ENCODE measurements at places on chromosomes 3 and 15.

DNA sequence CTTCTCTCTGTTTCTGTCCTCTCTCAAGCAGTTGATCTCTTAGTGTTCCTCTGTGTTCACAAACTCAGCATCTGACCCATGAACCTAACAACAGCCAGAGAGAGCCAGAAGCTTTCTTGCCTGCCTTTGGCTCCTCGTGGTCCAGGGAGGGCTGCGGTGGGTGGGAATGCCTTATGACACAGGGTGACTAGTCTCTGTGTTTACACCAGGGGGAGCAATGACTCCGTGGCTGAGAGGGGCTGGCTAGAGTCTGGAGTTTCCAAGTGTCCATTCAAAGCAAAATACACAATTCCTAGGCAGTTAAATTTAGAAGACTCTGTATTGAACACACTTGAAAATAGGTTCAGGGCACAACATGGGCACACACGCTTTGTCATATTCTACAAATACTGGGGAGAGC, 370.0 kb upstream of the FRG2C start:
- DNase-seq: no peak

DNA sequence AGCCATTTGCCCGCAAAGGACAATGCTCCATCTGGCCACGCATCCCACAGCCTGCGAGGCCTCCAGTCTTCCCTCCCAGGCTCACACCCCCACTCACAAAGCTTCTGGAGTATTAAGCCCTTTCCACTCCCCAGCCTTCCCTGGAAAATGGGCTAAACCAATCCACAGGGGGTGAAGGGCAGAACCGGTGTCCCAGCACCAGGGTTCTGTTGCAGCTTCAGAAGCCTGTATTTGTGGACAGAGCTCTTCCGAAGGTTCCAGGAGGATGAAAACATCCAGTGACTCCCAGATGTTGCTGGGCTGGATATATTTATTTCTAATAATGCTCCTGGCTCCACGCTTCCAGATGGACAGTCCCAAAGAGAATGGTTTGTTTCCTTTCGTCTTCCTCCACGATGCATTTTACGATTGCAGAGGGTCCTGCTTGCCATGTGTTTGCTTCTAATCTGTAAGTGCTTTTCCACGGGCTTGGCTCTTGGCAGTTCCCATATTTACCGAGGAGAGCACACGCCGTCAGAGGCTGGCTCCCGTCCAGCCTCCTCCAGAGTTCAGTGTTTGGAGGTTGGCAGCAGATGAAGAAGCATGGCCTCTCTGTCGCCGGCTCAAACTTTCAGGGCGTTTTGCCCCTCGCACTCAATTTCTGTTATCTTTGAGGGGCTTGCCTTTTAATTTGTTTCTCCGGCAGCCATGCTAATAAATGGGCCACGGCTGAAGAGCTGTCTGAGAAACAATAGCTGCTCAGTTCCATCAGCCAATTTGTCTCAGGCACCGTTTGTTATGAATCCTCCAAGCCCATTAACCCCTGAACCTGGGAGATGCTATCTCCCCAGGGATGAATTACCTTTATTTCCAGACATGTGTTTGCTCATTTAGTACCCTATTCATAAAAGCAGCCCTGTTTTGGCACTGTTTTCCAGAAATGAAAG, 367.9 kb upstream of the PROK2 start:
- DNase-seq: peak; percentile 86

GRCh38 chr3:55191911-55192775, 264.3 kb upstream of the LRTM1 start:
- DNase-seq: no peak

GRCh38 chr15:78915341-78916087, 29.3 kb downstream of the CTSH start:
- DNase-seq: no peak

- no peak for DNase-seq
Measured at GRCh38 chr15:66071160-66071920, 182.2 kb downstream of the MEGF11 start.

DNA sequence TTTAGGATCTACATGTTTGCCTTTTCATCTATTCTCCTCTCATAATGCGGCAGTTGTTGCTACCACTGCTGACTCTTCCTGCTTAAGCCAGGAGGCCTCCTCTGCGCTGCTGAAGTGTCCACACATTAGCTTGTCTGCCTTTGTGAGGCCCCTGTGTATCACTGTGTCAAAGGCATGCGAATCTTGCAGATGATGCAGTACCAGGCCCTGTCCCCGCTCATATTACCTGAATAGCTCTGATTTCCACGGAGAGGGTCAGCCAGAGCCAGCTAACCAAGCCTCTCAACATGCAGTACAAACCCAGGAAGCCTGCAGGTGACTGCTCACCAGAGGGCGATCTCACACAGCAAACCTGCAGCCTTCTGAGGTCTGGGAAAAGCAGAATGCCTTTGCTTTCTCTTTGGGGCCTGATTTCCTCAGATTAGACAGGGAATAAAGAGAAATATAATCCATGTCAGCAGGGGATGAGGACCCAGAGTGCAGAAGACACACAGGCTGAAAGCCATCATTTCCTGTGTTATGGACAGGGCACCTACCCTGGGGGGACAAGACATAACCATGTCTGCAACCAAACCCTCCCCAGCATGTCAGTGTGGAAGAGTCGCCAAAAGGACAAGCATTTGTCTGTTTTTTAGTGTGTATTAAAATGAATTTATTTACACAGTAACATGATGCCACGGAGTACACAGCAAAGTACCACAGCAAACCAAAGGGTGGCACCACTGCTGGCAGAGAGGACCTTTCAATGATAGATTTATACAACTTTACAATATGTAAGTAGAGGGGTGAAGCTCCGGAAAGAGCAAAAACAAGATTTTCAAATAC, 36.8 kb upstream of the TSPAN3 start:
- peak; percentile 5 for DNase-seq

DNA sequence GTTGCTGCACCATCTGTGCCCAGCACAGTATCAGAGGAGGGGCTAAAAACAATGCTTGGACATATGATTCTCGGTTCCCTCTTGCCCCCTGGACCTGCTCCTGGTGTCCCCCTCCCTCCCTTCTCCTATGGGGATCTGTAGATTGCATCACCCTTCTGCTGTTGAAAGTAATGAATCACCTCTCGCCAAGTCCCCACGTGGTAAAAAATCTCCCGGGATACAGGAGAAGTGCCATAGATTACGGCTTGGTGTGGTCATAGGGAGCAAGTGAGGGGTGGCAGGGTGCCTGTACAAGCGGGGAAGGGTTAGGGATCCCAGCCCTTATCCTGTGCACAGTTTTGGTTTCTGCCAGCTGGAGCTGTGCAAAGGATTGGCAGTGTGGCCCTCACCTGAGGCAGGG, 37.7 kb downstream of the AMOTL2 start:
- DNase-seq: no peak

GRCh38 chr3:153305189-153305588, 143.2 kb downstream of the RAP2B start:
- peak; percentile 37 for DNase-seq

GRCh38 chr3:17179381-17180205, 294.8 kb downstream of the PLCL2 start:
- peak; percentile 3 for DNase-seq

DNA sequence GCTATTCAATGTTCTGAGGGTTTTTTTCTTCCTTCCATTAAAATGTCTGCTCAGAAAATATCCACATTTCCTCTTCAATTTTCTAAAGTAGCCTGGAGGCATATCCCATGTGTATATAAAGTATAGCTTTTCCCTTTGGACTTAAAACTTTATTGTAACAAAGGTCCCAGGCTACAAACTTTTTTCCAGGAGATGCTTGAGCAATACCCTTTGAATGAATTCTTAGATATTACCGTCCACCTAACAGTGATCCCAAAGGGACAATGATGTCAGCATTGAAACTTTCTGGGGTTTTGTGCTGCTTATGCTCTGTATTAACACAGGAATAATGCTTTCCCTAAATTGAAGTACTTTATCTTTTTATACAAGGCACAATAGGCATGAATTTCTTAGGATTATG, 525.2 kb downstream of the CADM2 start:
- DNase-seq: no peak

- no peak for DNase-seq
Measured at GRCh38 chr15:96262097-96262496, 68.4 kb upstream of the NR2F2 start.

- DNase-seq: no peak
Measured at GRCh38 chr3:109930582-109930981, 593.2 kb upstream of the DPPA4 start.

DNA sequence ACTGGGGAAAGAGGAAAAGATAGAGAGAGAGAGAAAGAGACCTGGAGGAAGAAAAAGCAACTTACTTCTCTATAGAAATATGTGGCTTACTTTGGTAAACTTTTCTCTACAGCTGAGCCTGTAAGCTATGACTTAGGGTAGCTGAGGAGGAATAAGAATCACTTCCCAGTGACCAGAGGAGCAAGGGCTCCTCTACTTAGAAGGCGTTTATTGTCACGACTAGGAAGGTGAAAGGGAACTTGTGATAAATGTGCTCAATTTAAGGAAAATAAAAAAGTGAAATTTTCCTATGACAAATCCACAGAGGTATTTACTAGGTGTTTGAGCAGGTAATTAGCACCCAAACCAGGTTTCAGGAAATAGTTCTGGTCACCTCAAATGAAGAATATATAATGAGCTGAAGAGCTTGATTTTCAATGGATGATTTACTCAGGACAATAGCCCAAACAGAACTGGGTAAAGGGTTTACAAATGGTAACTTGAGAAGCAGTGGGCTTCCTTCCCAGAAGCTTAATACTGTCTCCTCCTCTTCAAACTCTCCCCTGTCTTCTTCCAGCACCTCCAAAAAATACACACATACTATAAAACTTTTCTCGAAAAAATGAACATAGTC, 46.1 kb downstream of the SOX2 start:
- DNase-seq: no peak

DNA sequence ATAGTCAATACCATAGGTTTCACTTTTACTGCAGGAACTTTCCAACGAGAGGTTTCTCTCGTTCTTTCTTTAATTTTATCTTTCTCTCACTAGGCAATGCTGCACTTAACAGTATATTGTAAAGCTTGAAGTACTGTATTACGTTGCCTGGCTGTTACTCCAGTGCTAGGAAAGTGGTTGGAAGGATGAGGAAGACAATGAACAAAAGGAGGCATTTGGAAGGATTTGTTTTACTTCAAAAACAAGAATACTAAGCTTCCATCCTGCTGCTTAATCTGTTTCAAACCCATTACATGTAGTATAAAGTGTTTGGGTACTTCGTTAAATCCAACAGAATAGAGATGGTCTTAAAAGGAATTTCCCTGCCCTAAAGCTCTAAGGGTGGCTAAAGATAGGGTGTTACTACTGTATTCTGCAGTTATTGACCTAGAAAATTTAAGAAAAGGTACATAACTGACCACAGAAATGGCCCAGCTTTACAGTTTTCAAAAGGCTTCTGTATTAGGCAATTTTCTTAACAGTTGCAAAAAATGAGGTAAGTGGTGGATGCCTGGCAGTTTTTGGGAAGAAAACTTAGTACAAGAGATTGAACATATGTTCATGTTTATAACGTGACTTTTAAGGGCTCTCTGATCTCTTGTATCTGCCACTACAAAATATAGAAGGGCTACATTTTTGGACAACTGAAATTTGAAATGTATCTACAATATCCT, 785 bp upstream of the IFT57 start:
- DNase-seq: no peak

DNA sequence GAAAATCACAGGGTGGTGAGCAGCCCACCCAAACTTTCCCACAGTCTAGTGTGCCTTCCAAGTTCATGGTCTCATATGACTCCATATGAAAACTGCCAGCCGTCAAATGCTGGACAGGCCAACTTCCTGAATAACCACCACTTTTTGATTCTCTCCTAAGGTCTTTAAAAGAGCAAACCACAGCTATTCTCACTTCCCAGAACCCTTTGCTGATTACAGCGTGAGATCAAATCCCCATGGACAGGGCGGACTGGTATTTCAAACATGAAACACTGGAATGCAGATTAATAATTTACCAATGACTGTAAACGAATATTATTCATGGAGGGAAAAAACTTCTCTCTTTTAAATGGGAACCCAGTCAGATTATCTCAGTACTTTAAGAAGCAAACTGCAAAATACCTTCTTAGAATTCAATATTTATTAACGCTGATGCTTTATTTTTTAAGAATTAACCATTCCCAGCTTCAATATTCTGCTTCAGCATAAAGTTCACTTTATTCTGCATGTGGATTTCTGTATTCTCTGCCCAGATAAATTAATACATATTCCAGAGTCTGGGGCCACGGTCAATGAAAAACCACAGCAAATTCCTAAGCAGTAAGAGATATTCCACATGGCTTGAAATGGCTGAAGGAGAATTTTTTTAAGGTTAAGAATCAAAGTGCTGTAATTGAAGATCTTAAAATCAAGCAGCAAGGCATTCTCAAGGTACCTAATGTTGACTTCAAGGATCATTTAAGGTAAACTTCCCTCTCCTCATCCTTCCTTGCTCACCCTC, 42.9 kb downstream of the MYO1E start:
- DNase-seq: no peak

GRCh38 chr15:35624881-35625280, 78.9 kb upstream of the DPH6 start:
- DNase-seq: no peak

DNA sequence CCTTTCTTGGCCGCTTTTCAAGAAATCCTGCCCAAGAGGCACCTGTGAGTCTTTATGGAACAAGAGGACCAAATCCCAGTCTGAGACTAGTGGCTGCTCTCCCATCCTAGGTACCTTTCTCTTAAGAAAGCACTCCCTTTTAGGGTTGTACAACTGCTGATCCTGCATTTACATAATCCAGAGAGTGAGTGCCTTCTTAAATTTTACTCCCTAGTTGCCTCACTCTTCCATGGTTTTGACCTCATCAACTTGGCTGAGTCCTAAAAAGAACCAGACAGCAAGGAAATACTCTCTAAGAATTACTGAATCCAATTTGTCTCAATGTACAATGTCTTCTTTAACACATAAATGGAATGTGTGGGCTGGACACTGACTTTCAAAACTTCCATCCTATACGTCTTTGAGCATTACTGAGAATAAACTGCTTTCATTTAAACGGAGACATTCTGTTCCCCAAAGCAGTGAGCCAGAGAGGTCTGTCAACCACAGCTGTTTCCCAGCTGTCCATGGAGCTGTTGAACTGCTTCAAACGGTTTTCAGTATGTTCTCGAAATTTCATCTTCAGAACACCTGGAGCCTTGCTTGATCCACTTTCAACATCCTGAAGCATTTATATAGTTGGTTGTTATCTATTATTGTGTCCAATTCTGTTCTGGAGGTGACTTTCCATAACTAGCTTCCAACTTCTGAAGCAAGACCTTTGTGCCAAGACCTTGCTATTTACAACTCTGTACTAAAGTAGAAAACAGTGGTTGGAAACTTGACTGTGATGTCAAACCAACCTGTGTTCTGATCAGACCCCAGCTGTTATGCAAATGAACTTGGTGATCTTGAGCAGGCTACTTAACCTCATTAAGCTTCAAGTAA, 179.1 kb downstream of the SLC9A9 start:
- no peak for DNase-seq

- no peak for DNase-seq
Measured at GRCh38 chr3:73210759-73211158, 149.3 kb downstream of the EBLN2 start.

GRCh38 chr15:33467816-33468163, 157.0 kb downstream of the RYR3 start:
- no peak for DNase-seq

DNA sequence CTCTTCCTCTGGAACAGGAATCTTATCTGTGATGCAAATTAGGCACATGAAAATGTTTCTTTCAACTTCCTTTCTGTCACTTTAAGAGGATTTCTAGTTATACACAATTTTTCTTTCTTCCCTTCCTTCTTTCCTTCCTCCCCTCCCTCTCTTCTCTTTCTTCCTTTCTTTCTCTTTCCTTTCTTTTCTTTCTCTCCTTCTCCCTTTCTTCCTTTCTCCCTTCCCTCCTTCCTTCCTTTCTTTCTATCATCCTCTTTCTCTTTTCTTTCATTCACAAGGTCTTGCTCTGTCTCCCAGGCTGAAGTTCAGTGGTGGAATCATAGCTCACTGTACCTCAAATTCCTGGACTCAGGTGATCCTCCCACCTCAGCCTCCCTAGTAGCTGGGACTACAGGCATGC, 18.0 kb upstream of the C2CD4B start:
- DNase-seq: no peak
